ENCODE measurements at places on chromosomes 12 and 14.

DNA sequence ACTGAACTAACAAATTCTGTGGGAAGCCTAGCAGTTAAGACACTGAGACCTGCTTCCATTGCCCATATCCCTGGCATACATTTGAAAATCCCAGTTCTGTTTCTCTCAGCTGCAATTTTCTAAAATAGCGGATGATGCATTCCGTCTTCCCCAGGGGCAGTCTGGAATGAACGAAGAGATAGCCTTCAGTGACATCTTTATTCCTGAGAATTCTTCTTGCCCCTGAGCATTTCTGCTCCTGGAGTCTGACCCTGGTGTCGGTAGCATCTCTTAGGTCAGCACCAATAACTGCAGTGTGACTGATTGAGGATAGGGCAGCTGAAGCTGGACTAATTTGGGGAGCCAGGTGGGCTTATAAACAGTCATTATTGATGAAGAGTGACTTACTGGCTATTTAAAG is 552.5 kb downstream of the DIO2 start:
- no peak for DNase-seq

DNA sequence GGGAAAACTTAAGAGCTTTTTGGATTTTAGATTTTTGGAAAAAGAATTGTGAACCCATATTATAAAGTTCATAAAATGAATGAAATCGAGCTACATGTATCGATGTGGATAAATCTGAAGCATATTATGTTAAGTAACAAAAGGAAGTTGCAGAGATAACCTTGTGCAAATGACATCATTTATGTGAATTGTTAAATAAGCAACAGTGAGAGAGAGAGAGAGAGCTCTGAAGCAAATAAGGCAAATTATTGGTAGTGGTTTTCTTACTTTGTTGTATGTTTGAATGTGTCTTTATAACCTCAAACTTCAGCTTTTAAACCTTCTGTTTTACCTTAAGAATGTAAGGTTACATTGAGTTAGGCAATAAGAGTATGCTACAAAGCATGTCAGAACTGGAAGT is 78.8 kb downstream of the ERC1 start:
- DNase-seq = no peak

- no peak for DNase-seq
These were observed 23.1 kb downstream of the ETV6 start for GRCh38 chr12:11672256-11673191.

DNA sequence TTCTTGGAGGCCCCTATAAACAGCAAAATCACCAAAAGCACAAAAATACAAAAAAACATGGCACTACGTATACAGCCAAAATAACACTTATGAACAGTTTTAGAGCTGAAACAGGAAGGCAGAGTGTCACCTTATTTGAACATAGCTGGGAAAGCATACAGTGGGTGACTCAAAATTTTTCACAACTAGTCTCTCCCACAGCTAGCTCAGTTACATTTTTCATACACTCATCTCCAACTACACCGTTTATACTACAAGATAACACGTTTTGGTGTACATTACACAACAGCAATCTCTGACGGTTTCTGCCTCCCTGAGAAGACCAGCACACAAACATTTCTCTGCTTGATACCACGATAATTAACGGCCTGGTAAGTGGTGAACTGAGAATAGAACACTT is 2.9 kb downstream of the RAD52 start:
- no peak for DNase-seq

- no peak for DNase-seq
These were observed 52.6 kb downstream of the NRXN3 start for GRCh38 chr14:78222746-78223145.

DNA sequence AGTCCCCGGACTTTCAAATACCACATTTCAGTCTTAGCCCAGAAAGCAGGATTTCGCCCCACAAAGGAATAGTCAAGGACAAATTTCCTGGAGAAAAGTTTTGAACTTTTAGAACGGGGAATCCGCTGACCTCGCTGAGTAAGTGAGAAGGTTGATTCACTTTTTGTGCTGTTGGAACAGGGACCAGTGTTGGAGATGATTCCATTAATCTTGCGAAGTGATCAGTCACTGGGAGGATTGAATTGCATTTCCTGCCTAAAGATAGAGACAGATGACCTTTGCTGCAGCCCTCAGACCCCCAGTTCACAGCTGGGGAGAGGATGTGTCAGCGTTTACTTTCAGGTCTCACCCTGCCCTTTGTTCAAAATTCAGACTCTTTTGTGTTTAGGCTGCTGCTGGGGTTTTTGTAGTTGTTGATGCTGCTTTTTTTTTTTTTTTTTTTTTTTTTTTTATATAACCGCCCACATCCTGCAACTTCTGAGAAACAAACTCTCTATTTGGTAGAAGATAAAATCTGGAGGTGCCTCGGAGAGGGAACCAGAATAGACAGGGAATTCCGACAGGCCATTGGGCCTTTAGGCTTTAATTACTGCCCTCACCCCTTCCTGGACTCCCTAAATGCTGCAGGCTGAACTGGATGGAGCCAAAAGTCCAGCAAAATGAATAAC is 9.8 kb upstream of the KDM2B start:
- DNase-seq = peak; percentile 22

DNA sequence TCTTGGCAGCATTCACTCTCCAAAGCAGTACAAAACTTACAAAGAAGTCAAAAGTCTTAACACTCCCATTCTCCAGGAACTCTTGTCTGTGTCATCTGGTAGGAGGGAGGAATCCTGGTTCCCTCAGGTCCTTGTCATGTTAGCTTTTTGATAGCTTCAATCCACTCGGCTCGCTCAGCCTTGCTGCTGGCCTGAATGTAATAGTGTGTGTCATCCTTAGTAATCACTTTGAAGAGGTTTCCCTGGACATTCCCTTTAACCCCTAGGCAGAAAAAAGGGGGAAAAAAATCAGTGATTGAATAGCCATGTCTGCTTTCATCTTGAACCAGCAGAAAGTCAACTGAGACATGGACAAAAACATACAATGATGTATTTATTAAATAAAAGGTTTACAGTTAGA is 24.8 kb downstream of the PLEK2 start:
- DNase-seq = no peak

DNA sequence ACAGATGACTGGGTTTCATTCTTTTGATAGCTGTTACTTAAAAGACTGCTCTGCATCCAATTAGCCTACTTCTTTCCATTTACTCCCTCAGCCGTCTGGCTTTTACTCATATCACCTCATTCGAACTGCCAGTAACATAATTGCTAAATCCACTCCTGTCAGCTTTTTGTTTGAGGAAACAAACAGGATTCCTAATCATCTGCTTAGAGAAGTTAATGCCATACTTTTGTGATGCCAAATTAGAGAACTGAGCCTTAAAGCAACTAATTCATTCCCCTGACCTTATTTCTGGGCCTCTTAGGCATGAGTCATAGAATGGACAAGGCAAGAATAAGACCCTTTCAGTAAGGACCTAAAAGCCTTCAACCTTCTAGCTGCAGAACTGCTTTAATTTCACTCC is 2.9 kb downstream of the OXA1L start:
- no peak for DNase-seq

GRCh38 chr12:22539055-22539454 is 5.3 kb downstream of the C2CD5 start:
- no peak for DNase-seq

DNA sequence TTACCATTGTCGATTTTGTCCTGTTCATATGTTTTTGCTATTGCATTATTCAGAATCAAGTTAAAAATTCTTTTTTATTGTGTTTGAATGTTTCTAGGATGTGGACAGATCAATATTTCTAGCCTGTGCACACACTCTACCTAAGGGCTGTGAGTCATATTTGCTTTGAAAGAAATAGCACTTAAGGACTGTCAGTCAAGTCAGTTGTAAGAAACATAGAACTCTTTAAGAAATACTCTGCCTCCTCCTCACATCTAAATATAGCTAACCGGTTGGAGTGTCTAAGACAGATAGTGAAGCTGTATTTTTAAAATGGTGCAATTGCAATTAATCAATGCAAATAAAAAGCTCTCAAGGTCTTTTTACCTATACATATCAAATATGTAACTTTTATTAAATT is 17.9 kb upstream of the MGST1 start:
- no peak for DNase-seq

DNA sequence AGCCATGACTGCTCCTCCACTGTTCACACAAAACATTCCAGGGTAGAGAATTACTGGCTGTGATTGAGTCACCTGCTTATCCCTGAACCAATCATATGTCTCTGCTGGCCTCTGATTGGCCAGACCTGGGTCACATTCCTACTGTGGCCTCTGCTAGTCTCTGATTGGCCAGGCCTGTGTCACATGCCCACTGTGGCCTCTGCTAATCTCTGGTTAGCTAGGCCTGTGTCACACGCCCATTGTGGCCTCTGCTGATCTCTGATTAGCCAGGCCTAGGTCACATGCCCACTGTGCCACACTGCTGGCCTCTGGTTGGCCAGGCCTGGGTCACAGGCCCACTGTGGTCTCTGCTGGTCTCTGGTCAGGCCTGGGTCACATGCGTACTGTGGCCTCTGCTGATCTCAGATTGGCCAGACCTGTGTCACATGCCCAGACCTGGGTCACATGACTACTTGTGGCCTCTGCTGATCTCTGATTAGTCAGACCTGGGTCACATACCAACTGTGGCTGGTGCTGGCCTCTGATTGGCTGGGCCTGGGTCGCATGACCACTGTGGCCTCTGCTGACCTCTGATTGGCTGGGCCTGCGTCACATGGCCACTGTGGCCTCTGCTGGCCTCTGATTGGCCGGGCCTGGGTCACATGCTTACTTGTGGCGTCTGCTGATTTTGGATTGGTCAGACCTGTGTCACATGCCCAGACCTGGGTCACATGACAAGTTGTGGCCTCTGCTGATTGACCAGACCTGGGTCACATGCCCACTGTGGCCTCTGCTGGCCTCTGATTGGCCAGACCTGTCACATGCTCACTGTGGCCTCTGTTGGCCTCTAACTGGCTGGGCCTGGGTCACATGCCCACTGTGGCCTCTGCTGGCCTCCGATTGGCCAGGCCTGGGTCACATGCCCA is 251.6 kb downstream of the SLC15A4 start:
- DNase-seq = no peak

DNA sequence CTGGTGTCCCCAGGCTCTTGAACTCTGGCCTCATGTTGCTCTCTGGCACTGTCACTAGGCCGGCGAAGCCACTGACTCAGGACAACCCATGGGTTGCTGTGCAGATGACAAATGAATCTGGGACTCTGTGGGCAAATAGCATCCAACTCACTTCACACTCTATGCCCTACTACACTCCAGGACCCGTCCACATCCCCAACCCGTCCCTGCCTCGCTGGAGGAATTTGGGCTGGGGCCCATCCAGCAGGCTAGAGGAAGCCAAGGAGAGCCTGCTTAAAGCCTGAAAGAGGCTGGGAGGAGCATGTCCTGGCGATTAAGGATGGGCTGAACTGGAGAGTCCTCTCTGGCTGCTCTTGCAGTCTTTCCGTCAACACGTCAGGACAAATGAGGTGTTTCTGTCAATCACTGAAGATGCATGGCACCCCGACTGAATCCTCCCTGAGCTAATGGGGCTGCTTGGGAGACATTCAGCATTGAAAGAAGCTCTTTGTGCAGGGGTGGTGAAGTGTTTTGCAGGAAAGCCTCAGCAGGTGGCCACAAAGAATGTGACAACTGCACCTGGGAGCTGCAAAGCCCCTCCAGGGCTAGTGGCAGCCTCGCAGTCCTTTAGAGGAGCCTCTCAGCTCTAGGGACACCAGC is 71.7 kb downstream of the ANO2 start:
- DNase-seq = no peak

- DNase-seq = no peak
These were observed 105.2 kb downstream of the GARIN6 start for GRCh38 chr12:99752740-99753139.
